ENCODE measurements at places on chromosomes 4 and X.

DNA sequence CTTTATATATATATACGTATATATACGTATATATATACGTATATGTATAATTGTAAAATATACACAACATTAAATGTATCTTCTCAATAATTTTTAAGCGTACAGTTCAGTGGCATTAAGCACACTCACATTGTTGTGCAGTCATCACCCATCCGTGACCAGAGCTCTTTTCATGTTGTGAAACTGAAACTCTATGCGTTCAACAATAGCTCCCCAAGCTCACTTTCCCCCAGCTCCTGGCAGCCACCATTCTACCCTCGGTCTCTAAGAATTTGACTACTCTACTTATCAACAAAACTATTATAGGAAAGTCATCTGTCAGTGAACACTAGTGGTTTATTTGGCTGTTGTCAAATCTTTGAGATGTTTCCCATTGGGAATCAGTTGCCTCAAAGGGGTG lies 621.8 kb upstream of the GALNT7 start:
- no peak for DNase-seq

DNA sequence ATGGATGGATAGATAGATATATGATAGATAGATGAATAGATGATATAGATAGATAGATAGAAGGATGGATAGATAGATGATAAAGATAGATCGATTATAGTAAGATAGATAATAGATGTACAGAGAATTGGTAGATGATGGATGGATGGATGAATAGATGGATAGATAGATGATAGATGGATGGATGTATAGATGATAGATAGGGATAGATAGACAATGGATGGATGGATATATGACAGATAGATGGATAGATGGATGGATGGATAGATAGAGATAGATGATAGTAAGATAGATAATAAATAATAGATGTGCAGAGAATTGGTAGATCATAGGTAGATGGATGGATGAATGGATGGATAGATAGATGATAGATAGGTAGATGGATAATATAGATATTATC lies 12.2 kb downstream of the GYG2 start:
- DNase-seq: no peak

- no peak for DNase-seq
These were observed 327.4 kb downstream of the KCTD8 start for GRCh38 chr4:44121210-44121609.

DNA sequence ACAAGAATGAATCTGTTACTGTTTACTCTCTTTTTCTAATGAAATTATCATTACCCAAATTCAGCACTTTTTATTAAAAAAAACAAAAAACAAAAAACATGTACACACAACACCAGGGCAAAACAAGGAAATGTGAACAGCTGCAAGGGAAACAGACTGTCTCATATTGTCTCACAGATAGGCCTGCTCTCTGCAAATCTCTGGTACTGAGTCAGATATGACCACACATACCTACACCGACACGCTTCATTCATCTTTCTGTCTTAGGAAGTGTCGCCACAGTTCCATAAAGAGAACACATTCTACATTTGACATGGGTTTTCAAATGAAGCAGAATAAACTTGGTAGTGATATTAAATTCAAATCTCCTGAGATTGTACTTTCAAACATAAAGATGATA lies 92.2 kb upstream of the GPR34 start:
- DNase-seq: no peak

GRCh38 chrX:132271311-132271778 lies 52.1 kb upstream of the RAP2C start:
- no peak for DNase-seq

- no peak for DNase-seq
These were observed 37.0 kb downstream of the NPY5R start for GRCh38 chr4:163380703-163381102.

- peak; percentile 9 for DNase-seq
These were observed 62.4 kb upstream of the UGT2B15 start for GRCh38 chr4:68732653-68733466.

GRCh38 chr4:13590766-13591165 lies 36.8 kb downstream of the BOD1L1 start:
- no peak for DNase-seq

DNA sequence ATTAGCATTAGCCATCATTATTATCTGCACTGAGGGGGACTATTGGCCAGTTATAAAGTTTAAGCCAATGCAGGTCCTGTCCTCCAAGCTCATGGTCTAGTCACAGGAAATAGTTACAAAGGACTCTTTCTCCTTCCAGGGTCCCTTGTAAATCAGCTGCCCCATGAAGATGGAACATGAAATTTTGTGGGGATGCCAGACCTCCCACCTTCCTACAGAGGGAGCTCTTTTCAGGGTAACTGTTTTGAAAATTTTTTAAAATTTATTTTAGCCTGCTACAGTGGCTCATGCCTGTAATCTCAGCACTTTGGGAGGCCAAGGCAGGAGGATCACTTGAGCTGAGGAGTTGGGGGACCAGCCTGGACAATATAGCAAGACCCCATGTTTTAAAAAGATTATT lies 124.4 kb upstream of the SLC34A2 start:
- DNase-seq: peak; percentile 49

- DNase-seq: peak; percentile 36
These were observed at the start of gene RBM47 for GRCh38 chr4:40629401-40630334. TSS of gene RBM47 (minus strand) at chr4:40629864. CDS start at chr4:40438893, 190,971 bp downstream.

DNA sequence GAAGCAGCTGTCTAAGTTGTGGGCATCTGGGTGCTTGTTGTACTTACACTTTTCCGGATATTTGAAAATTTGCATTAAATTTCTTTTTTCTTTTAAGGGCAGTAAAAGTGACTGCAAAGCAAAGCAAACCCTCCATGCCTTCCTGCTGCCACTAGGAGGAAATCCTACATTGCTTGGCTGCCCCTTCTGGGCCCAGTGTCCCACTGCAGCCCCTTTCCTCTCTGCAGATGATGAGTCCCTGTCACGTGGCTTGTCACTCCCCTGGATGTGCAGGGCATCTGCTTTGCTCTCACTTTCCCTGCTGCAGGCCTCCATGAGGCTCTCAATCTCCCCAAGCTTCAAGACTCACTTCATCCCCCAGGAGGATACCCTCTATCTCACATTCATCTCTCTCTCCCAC lies 12.7 kb downstream of the TSR2 start:
- no peak for DNase-seq

- DNase-seq: no peak
These were observed 29.5 kb downstream of the MSL3 start for GRCh38 chrX:11787564-11787963.

DNA sequence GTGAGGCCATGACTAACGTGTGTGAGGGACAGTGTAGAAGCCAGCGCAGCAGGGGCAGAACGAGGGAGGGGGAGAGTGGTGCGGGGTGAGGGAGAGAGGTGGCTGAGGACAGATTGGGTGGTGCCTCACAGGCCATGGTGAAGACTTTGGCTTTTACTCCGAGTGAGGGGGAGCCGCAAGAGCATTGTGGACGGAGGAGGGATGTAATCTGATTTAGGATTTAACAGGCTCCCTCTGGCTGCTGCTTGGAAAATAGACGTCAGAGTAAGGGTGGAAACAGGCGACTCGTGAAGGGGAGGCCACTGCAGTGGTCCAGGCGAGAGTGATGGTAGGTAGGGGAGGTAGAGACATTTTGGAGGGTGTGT lies 13.0 kb downstream of the PPP1R3F start:
- DNase-seq: no peak

DNA sequence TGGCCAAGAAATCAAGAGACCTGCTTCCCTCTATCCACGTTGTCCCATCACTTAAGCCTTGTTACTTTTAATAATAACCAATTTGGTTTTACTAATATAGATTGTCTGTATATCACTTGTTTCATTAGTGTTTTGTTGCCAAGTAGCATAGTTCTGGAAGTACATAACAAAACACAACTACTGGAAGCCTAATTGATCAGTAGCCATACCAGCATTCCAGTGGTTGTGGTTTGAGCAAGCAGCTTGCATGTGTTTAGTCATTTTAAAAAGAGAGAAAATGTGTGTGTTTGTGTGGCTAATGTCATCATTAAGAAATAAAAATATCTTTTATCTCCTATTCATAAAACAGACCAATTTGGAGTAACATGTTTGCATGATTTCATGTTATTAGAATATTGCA lies 70.8 kb downstream of the PTPN13 start:
- no peak for DNase-seq

GRCh38 chr4:128565565-128566186 lies 243.8 kb upstream of the JADE1 start:
- DNase-seq: no peak

DNA sequence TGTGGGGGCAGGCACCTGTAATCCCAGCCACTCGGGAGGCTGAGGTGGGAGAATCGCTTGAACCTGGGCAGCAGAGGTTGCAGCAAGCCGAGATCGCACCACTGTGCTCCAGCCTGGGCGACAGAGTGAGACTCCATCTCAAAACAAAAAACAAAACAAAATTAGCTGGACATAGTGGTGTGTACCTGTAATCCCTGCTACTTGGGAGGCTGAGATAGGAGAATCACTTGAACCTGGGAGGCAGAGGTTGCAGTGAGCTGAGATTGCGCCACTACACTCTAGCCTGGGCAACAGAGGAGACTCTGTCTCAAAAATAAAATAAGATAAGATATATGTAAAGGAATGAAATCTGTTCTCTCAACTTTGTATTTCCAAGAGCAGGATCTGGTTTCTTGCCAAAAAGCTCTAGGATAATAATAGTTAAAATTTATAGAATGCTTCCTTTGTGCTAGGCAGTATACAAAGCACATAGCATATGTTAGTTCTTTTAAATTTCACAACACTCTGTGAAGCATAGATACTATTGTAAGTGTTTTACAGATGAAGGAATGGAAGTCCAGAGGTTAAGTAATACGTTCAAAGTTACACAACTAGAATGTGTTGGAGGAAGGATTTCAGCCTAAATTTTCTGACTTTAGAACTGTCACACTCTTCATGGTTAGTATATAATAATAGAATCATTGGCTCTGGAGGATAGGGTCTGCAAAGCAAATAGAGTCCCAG lies 10.3 kb downstream of the MRPL1 start:
- DNase-seq: no peak

DNA sequence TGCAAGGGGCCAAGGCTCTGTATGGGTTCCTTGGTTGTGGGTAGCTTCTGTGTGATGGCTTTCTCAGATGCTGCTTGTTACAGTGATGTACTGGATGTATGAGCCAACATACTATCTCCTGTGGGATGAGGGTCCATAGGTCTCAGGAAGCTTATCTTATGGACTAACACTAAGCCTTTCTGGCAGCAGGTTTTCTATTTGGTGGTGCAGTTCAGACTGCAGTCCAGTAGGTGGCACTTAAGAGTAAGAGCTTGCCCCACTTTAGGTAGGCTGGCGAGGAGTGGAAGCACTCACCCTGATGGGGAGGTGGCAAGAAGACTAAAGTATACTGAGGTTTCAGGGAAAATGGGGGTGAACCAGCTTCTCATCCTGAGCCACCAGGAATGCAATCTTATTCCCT lies 306.7 kb upstream of the MAOA start:
- DNase-seq: no peak

- DNase-seq: no peak
These were observed 163.0 kb downstream of the PCDH7 start for GRCh38 chr4:30882995-30883675.

All from HuH-7.5 (cell line).